ENCODE measurements at places on chromosomes 6 and 20.
A peak's percentile ranks its signal among the peaks of the same experiment; 100 is the strongest.

DNA sequence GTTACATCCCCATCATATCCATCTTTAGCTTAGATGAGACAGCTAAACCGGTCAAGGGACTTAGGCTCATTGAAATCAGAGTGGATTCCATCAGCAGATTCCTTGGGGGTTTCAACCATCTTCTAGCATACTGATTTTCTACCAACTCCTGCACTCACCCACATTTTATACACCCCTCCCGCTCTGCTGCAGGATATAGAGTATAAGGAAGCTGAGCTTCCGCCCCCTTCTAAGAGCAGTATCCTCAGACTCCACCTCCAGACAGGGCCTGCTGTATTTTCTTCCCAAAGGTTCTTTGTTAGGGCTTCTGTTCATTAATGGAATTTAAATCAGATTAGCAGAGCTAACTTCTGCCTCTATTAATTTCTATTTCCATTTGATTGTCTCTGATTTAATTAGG lies 9.9 kb upstream of the NHLRC1 start:
- no peak for DNase-seq

GRCh38 chr20:63354636-63355350 lies 6.4 kb downstream of the CHRNA4 start:
- no peak for DNase-seq

DNA sequence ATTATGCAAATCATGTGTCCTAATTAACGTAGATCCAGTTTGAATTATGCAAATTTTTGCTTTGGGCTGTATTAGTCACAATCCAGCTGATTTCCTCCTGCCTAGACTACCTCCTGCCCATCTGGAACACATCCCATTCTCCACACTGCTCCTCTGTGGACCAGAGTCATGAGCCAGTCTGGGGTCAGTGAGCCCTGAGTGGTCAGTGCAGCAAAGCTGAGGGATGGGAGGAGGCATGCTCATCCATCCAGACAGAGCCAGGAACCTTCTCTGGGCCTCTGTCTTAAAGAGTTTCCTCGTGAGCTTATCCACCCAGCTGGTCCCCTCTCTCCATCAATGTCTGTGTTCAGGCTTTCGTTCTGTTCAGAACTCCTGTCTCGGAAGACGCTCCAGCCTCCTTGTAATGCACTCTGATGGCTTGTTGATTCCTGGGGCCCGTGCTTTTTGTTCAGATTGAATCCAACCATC lies 747.8 kb downstream of the PTPRT start:
- no peak for DNase-seq

DNA sequence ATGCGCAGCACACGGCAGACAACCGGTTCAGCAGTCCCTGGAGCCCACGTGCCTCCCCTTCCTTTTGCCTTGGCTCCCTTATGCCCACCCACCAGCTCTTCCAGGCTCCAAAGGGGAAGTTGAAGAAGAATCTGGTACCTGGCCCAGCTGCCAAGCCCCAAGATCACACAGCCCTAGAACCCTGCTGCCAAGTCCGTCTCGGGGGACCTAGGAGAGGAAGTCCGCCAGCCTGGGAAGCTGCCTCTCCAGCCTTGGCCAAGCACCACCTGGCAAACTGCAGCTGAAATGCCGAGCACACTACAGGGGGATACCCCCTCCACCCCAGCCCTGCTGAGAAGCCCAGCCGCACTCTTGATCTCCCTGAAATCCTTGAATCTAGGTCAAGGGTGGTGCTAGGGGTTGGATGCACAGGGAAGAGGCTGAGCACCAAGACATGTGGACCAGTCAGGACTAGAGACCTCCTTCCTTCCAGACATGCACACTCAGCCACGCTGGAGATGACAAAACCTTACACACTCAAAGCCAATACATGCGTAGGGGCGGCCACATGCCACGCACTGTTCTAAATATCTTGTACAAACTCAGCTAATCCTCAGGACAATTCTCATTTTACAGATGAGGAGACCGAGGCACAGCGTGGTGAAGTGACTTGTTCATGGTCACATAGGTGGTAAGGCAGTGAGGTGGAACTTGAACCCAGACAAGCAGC lies 124.1 kb downstream of the PREX1 start:
- DNase-seq: peak; percentile 62

GRCh38 chr6:47071681-47072080 lies 29.5 kb upstream of the ADGRF1 start:
- DNase-seq: no peak

DNA sequence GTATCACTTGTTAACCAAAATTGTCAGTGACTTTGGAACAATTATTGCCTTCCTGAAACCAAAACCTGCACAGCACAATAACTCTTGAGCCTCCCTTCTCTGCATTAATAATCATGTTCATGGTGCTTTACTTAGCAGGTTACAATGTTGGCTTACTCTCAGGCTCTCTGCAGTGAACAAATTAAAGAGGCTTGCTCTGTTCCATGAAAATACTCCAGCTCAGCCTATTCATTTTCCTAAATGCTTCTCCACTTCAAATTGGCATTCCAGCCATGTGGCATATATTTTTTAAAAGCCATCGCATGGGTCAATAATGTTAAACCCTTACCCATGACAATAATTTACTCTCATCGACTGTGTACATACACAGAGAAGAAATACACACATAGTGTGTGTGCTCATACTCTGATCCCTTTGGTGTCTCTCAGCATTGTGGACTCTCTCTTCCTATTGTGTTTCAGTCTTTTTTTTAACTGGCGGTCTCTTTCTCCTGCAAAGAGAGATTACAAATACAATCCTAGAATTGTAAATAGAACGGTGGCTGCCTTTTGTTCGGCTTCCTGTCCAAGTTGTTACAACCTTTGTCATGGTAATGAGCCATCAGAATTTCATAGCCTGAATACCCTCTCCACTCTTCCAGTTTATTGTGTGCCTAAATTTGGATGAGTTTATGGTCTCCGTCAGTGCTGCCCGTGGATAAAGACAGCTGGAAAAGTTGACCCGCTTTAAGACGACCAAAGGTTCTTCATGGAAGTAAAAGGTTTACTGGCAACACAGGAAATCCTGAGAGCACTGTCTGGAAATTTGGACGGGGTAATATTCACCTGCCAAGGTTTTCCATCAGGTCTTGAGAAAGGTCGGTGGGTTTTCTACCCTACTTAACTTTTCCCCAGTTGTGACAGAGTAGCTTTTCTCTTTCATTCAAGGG lies 263.6 kb downstream of the CD83 start:
- DNase-seq: no peak

- no peak for DNase-seq
These were observed 2.8 kb upstream of the KCNQ2 start for GRCh38 chr20:63475209-63475608.
